ENCODE measurements at places on chromosomes 4 and X.

- no peak for DNase-seq
Observed at GRCh38 chr4:174193438-174194374, 89.8 kb downstream of the FBXO8 start.

DNA sequence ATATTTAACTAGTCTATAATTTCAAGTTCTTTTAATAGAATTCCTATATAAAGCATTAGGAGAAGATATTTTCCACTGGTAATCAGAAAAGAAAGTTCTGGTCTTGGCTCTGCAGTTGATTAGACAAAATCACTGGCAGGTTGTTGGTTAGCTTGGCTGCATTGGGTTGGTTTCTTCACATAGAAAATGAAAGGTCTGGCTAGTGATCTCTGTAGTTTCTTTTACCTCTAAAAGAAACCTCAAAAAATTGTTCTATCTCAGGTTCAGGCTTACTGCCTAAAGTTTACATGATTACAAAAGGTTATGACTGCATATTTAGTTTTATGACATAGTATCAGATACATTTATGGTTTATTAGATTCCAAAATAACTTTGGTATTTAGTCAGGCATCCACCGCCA is 95.8 kb upstream of the NAP1L5 start:
- no peak for DNase-seq

DNA sequence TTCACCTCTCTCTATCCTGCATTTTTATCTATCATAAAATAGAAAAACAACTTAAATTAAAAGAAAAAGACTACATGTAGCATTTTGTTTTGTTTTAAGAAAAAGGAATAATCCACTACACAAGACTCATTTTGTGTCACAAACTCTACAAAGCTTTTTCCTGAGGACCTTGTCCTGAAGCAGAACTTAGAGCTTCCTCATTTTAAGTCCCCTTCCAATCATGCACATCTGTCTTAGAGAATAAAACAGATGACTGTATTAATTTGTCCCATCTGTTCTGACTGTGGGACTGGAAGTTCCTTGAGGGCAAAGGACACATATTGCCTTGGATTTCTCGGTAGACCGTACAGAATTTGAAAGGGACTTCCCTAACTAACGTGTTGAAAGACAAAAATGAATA is 218.5 kb downstream of the COL25A1 start:
- no peak for DNase-seq

- no peak for DNase-seq
Observed at GRCh38 chrX:136598631-136599030, 49.3 kb upstream of the CD40LG start.

- no peak for DNase-seq
Observed at GRCh38 chrX:130111220-130112154, 1.2 kb upstream of the ELF4 start.

DNA sequence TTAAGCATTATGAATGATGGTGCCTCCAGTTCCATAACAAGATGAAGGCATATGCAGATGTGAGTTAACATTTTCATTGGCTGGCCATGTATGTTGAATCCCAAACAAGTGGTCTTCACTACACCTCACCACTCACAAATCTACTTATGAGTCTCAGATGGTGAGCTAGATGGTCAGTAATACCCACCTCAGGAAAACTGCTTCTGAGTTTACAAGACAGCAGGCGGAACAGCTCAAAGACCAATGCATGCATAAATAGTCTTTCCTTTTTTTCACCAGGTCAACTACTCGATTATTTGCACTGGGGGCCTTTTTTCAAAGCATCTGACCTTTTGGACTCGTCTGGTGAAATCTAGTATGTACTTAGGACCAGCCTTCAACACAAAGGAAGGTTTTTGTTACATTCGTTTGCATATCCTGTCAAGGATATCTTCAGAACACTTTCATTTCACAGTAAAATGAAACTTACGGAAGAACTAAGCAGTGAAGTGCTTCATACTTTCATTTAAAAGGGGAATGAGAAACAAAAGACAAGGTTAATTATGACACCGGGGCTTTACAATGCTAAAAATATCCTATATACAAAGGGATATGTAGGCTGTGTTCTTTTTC is 23.1 kb upstream of the TLR7 start:
- no peak for DNase-seq

DNA sequence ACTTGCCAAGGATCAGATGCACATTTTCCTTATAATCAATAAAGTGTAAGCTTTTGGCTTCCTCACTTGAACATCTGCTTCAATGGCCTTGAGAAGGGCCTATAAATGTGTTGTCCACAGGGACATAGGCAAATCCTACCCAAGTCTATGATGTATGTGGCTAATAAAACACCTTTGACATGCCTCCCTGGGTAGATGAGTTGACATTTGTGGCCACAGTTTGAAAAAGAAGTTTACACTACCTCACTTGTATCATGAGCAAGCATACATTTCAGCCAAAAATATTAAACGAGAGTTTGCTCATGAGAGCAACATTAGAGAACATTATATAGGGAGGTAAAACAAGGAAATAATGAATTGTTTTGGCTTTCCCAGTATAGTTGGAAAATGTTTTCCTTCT is 1067.7 kb downstream of the C4orf33 start:
- no peak for DNase-seq

GRCh38 chr4:7861440-7861881 is 78.2 kb downstream of the AFAP1 start:
- DNase-seq = peak; percentile 83

GRCh38 chr4:153427363-153428071 is 38.6 kb upstream of the TMEM131L start:
- DNase-seq = no peak

DNA sequence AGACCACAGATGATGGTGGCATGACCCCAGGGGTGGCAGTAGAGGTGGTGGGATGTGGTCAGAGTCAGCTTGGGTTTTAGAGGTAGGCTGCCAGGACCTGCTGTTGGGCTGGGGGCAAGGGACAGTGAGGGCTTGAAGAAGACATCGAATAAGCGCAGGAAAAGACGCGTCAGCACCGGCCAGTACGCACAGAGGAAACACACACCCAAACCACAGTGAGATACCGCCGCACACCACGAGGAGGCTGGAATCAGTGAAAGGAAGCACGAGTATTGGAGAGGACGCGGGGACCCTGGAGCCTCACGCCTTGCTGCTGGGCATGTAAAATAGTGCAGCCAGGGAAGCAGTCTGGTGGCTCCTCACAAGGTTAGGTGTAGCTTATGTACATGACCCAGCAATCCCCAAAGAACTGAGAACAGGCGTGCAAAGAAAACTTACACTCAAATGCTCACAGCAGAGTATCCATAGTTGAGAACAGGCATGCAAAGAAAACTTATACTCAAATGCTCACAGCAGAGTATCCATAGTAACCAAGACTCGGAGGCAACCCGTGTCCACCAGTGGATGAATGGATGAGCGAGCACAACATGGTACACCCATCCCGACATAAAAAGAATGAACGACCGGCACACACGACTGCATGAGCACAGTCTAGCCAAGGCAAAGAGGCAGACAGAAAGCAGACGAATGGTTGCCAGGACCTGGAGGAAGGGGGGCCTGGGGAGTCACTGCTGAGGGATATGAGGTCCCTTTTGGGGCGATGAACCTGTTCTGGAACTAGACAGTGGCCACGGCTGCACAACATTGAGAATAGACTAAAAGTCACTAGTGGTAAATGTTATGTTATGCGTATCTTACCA is 13.3 kb downstream of the PDZD4 start:
- no peak for DNase-seq

- peak; percentile 40 for DNase-seq
Observed at GRCh38 chr4:106569146-106570031, 200.8 kb upstream of the GIMD1 start.

DNA sequence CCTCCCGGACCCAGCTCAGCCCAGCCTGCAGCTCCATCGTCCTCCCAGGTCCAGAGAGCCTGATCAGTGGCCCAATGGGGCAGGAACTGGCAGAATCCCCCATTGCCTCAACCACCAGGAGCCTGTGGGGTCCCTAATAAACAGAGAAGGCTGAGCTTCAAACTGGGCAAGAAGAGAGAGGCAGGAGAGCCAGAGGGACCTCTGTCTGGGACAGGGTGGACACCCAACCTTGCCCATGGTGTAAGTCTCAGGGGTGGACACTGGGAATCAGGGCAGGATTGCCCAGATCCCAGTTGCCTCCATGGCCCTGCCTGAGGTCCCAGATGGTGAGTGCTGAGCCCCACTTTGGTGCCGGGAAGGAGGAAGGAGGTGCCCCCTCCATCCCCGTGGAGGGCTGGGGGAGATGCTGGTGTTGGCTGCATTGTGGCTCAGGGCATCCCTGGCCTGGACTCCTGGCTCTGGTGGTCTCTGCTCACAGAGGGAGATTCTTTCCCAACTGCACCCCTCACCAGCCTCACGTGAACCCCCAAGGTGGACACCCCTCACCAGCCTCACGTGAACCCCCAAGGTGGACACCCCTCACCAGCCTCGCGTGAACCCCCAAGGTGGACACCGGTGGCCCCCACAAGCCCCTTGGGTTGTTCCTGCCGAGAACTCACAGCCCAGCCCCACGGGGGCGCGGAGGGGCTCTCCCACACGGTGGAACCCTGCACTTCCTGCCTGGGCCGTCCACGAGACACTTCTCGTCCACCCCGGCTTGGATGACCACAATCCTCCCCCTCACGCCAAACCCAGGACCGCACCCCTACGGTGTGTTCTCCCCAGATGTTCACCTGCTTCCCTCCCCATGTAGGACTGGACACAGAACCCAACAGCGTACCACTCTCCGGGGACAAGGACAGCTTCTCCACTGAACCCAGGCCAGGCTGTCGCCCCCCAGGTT is 5.4 kb downstream of the CPLX1 start:
- DNase-seq = no peak

All from fibroblast of villous mesenchyme (primary cell).